ENCODE measurements at places on chromosomes 16 and 17.

DNA sequence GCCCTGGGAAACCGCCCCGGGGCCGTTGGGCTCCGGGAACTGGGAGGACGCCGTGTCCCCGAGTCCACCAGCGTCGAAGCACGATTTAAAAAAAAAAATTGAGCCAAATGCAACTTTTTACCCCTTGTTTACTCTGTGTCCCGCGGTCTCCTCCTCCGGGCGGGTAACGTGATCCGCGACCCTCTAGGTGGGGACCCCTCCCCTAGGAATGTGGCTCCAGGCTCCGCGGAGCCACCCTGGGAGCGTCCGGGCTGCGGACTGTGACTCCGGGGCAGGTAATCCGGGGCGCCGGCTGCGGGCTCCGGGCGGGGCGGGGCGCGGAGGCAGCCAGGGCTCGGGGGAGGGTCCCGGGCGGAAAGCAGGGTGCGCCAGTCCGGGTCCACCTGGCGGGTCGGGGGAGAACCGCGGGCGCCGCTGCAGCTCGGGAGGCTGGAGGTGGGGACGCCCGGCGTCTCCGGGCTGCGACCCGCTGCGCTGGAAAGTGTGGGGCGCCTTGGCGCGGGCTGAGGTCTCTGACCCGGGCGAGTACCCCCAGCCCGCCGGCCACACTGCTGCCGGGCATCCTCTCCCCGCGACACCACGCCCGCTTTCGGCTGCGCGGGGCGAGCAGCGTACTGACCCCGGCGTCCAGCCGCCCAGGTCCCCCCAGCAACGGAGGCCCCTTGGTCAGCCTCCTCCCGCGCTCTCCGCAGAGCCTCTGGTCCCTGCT lies 852 bp upstream of the HELZ start:
- DNase-seq: no peak

GRCh38 chr16:74846714-74847113 lies 72.1 kb upstream of the FA2H start:
- no peak for DNase-seq

DNA sequence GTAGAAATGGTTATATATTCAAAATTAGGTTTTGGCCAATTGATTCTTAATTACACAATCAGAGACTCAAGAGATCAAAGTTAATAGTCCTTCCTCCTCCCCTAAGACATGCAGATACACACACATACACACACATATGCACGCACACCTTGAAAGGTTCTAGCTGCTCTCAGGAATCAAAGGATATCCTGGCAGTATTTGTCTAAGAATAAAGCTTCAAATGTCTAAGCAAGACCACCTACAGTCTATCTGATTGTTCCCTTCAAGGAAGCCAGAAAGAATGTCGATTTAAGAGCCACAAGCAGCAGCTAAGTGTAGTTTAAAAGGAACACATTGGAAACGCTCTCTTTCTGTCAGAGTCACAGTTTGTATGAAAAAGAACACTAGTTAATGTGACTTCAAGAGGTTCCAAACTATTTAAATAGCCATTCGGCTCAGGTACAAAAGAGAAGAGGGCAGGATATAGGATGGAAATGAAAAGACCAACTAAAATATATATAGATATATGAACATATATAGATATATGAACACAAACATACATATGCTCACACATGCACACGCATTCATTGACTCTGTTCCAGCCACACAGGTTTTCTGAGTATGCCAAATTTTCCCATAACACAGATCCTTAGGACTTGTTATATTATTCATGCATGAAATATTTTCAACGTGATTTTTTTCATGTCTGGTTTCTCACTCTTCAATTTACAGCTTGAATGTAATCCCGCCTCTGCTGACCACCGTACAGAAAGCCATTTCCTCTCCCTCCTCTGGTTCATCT lies 79.0 kb downstream of the CDH8 start:
- DNase-seq: no peak

GRCh38 chr17:64786337-64786736 lies 124.2 kb upstream of the SMURF2 start:
- no peak for DNase-seq

DNA sequence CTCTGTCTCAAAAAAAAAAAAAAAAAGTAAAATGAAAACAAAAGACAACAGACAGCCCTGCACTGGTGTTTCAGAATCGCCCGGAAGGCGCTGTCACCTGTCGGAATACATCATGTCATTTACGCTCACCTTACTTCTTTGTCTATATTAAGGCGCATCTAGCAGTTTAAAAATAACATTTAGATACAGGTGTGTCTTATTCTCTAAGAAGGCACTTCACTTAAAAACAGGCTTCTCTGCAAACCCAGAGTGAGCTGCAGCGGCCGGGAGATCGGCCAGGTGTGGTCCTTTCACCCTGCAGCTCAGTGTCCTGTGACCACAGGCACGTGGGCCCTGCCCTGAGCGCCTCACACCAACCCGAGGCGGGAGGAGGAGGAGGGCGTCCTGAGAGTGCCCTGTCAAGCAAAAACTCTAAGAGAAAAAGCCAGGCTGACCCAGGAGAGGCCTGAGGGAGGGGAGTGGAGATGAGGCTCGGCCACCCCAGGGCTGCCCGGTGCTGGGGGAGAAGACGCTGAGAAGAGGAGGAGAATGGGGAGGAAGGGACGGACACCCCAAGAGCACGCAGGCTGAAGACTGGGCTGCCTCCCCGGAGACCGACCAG lies 3.3 kb upstream of the LMF1 start:
- DNase-seq: no peak

DNA sequence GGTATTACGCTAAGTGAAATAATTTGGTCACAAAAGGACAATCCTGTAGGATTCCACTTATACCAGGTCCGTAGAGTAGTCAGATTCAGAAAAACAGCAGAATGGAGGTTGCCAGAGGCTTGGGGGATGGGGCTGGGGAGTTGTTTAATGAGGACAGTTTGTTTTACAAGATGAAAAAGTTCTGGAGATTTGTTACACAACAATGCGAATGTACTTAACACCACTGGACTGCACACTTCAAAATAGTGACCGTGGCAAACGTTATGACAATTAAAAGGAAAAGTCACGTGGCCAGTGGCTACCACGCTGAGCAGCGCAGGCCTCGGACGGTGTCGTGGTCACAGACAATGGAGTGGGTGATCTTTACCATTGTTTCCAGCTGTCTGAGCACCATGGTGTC lies 338.1 kb downstream of the SEC14L1 start:
- DNase-seq: no peak

DNA sequence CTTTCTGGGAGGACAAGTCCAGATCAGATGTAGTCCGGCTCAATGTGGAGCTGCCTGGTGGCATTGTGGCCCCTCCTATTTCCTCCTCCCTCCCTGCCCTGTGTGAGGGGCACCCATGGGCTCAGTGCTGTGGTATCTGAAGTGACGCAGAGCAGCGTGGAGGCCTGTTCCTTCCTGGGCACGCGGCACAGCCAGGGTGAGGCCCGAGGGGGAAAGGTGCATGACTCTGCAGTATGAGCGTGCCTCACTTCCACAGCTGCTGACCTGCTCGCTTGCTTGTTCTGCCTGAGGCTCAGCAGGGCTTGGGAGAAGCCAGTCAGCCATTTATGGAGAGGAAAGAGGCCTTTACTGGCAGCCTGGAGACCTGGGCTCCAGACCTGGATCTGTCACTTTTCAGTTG lies 11.7 kb downstream of the TMEM238L start:
- DNase-seq: no peak

DNA sequence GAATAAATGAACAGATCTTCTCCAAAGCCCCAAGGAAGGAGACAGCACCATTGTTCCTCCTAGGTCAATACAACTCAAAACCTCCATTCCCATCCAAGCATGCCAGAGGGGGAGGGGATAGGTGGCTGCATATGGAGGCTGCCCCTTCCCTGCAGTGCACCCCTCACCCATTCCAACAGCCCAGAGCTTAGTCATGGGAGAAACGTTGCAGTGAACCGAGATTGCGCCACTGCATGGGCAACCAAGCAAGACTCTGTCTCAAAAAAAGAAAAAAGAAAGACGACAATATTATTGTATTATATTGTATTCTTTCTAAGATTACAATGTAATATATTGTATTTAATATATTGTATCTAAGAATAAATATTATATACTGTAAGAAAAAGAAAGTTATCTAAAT lies 36.4 kb upstream of the CD300E start:
- no peak for DNase-seq

DNA sequence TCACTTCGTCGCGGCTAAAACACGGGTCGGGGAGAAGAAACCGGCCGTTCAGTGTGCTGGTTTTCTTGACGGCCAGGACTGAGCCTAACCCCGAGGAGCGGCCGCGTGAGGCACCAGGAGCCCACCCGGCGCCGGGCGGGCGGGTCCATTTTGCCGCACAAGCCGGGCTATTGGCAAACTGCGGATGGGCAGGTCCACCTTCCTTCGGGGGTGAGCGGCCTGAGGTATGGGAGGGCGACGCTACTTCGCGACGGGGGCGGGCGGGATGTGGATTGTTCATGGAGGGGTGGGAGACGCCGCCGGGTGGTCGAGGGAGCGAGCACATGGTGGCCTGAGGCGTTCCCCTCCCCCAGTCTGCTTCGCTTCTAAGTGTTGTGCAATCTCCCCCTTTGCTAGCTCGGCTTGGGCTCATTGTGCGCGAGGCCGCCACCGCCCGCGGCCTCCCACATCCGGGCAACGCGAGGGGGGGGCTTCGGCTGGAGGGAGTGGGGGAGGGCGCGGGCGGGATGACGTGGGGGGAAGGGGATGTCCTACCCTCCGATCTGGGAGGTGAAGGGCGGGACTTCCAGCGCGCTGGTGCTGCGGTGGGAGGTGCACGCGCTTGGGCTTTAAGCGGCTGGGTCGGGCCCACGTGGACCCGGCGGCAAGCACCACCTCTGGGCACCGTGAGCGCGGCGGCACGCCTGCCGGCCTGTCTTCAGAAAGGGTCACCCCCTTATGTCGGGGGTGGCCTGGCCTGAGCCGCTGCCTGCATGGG lies 5.9 kb upstream of the CD68 start:
- peak; percentile 52 for DNase-seq

GRCh38 chr17:828761-829160 lies 46.6 kb downstream of the MRM3 start:
- DNase-seq: no peak

GRCh38 chr17:43445009-43445589 lies 38.7 kb upstream of the DHX8 start:
- no peak for DNase-seq

- no peak for DNase-seq
These were observed 19.3 kb upstream of the MNT start for GRCh38 chr17:2420176-2420575.

DNA sequence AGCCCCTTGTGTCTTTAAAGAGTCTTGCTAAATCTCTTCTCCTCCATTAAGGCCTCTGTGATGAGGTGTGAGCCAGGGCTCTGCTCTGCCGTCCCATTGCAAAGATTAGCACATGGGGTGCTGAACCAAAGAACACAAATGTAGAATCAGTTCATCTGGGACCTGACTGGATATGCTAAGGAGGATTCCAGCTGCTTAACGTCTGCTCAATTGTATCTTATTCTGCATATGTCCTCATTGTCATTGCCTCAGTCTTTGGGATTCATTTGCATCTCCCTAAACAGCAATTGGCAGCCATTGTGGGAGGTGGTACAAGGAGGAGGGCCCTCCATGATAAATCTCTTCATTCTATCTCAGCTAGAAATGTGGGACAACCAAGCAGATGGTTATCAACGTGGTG lies 106.3 kb upstream of the ADAMTS18 start:
- DNase-seq: no peak

GRCh38 chr16:2449118-2449517 lies 10.8 kb upstream of the TEDC2 start:
- DNase-seq: no peak

- DNase-seq: no peak
These were observed 50.9 kb upstream of the CPNE2 start for GRCh38 chr16:57041182-57042156.

DNA sequence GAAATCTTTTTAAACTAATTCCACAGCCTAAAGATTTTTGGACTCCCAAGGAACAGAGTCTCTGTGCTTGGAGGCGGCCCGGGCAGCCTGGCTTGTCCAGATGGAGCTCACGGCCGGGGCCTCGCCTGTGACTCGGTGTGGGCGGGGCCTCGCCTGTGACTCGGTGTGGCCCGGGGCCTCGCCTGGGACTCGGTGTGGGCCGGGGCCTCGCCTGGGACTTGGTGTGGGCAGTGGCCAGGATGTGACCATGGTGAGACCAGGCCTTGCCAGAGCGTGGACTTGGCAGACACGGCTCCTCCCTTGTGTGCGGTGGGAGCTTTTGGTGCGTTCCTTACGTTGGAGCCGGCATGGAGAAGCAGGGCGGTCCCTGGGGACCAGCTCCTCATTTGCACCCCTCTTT lies 92.3 kb downstream of the METRNL start:
- no peak for DNase-seq

- DNase-seq: no peak
These were observed 10.9 kb upstream of the MMD start for GRCh38 chr17:55432358-55433028.

GRCh38 chr17:19618015-19618414 lies 30.5 kb upstream of the ALDH3A2 start:
- no peak for DNase-seq

GRCh38 chr16:46916980-46917379 lies 32.8 kb downstream of the GPT2 start:
- no peak for DNase-seq

- no peak for DNase-seq
These were observed 72.1 kb downstream of the JPH3 start for GRCh38 chr16:87674419-87674818.

Data from NCI-H446 (cell line).